ENCODE measurements at places on chromosomes 1 and 21.

DNA sequence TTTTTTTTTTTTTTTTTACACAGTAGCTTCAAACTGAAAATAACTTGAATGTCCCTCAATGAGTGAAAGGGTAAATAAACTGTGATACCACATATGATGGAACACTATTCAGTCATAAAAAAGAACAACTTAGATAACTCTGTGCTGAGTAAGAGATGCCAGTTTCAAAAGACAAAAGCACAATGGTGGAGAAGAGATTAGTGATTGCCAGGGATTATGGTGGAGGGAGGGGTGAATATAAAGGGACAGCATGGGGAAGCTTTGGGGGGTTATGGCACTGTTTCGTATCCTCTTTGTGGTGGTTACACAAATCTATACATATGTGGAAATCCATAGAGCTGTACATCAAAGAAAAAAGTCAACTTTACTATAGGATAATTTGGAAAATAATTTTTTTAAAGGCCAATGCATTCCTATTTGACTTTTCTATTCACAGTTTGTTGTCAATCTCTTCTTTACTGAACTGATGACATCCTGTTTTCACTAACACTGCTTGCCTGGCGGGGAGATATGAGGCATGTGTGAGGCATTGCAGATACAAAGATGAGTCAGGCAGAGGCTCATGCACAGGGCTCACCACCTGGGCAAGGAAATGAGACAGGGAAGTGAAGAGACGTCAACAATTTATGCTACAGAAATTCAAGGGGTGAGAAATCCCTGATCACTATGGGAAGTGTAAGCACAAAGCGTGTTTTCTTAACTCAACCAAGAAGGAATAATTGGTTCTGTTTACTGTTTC lies 302.7 kb downstream of the DUSP10 start:
- peak; percentile 40 for DNase-seq

GRCh38 chr21:39644062-39644560 lies 31.4 kb downstream of the B3GALT5 start:
- no peak for DNase-seq

DNA sequence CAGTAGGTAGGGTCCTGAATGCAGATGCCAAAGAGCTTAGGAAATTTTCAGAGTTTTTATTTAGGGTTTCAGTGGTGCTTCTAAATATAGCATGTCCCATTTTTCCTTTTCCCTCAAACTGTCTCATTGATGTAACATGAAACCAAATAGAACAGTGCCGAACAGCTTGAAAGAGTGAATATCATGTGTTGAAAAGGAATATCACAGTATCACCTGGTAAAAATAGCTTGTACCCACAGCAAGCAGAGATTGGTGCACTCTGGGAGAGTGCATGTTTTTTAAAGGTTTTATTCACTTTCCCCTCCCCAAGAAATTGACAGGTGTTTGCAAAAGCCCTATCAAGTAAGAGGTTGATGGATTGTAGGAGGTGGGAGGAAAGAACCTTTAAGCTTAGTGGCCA lies 41.9 kb upstream of the ELAVL4 start:
- no peak for DNase-seq

GRCh38 chr1:52636721-52637695 lies 4.0 kb downstream of the SHISAL2A start:
- DNase-seq = peak; percentile 65

DNA sequence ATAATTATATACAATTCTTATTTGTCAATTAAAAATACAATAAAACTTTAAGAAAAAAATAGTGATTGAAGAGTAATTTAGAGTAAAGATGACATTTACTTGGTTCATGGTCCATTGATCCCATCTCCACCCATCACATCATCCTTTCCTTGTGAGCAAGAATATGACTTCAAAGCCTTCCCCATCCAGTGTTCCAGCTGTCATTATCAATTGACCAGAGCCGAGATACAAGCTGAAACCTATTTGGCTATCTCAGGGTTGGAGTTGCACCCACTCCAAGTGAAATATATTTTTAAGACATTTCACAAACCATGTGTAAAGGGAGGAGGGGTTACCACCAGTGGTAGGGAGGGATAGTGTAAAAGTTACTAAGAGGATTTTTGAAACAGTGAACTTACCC lies 428.9 kb upstream of the C1orf87 start:
- DNase-seq = no peak

- DNase-seq = no peak
These were observed 370.8 kb downstream of the AMY1C start for GRCh38 chr1:104120525-104120924.

- no peak for DNase-seq
These were observed 51.7 kb upstream of the EDEM3 start for GRCh38 chr1:184806296-184806721.

GRCh38 chr1:93758842-93759515 lies 77.3 kb upstream of the BCAR3 start:
- DNase-seq = no peak

DNA sequence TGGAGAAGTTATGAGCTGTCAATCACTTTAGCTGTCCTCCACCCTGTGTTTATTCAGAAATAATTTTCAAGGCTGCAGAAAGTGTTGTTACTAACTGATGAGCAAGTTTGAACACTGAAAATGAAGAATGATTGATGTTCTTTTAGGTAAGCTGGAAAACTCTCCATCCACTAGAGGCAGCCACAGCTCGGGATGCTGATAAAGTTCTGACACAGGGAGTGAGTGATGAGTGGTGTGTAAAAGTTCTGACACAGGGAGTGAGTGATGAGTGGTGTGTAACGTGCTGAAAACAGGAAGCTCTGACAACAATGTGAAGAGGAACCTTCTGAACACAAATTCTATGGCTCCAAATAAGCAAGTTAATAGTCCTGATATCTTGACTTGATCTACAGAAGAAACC lies 197.5 kb upstream of the PTBP2 start:
- no peak for DNase-seq

GRCh38 chr1:209929751-209930150 lies 8.3 kb upstream of the SYT14 start:
- no peak for DNase-seq

DNA sequence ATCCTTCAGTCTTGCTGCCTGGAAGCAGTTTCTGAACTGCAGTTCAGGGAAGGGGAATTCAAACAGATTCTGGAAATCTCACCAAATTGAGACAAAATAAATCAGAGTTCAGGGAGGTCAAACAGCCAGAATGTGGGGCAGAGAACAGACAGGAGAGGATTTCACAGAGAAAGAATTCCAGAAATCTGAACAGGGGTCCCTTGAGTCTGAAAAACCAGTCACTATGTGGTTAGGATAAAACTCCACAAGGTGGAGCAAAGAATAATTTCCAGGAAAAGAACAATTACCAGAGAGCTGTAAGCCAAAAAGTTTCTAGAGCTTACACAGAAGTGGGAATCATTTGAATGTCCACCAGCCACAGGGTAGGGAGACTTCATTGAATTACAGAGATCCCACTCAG lies 84.7 kb downstream of the URB2 start:
- DNase-seq = no peak
